Fibroblast of pulmonary artery (primary cell): ENCODE measurements at places on chromosomes 13 and 19.

DNA sequence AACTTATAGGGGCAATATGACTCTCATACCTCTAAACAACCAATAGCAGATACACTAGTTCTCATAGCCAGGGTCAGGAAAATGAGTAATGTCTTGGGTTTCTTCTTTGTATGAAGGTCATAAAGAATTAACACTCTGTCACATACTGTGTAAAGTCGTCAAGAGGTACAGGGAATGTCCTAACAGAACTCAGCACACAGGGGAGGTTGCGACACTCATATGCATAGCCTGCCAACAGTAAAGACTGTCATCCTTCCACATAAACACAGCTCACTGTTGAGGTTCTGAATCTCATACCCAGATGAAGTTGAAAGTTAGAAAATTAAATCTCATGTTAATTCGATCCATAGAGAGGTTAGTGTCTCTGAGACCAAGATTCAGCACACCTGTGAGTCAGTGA lies 34.2 kb upstream of the ZNF254 start:
- peak; percentile 42 for DNase-seq

DNA sequence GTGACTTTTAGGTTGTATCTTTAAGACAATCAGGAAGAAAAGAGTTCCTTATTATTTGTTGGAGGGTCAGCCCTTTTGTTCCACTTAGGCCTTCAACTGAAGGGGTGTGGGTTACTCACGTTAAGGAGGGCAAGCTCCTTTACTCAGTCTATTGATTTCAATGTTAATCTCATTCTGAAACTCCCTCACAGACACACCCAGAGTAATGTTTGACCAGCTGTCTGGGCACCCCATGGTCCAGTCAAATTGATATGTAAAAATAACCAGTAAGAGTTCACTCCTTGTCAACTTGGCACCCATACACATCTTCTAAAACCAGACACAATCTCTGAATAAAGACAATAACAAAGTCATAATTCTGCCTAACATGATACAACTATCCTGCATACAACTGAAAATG lies 292.9 kb downstream of the KLF5 start:
- DNase-seq: no peak

DNA sequence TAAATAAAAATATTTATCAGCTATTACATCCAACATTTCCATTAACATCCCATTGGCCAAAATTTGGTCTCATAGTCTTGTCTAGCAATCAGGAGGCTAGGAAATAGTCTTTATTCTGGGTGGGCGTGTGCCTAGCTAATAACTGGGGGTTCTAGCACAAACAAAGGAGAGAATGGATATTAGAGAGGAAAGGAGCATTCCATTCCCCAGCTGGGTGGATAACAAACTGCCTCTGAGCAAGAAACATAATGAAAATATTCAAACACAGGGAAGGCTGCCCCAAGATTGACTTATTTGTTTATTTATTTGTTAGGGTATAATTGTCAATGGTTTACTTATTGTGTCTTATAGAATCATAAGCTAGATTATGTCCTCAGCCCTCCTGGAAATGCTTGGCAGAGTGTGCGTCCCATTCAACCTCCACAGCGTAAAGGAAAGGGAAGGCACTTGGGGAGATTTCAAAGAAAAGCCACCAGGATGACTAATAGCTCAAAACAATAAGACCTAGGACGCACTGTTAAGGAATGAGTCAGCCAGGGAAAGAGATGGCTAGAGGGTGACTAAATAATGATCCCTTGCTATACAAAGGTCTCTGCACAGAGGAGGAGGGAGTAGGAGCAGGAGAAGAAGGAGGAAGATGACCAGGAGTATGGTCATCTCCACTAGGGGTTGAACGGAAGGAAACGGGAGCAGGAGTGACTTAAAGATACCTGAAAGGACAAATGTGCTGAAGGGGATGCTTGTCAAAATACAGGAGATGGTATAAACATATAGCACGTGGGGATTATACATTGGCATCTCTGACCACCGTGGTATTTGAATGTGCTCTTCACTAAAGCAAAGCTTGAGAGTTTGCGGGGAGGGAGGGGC lies 23.5 kb upstream of the USP12 start:
- DNase-seq: peak; percentile 95

GRCh38 chr13:112776971-112777370 lies 87.1 kb downstream of the ATP11A start:
- DNase-seq: no peak

DNA sequence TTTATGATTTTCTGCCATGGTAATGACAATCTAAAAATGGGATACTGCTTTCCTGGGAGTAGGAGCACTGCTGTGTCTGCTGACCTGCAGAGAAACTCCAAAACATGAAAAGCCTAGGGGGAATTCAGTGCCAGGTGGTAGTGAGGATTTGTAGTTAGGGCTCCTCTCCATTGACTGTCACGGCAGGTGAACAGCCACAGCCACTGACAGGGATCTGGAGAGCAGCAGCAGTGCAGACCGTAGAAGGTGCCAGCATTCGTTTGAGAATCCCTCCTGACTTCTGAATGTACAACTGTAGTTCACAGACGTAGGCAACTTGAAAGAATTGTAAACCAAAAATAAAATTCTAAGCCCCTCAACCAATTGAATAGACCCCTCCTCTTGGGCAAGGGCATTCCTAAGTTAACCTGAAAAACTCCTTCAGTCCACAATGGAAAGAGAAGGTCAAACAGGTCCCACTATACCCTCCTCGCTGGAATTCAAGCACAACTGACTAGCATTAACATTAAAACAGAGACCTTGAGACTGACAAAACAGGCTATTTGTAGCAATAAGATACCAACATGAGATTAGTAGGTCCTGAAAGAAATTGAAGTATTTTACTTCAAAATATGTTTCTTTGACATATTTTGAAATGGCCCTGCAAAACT lies 1328.8 kb downstream of the OLFM4 start:
- DNase-seq: no peak

- no peak for DNase-seq
Observed at GRCh38 chr13:39688278-39688677, 32.8 kb downstream of the COG6 start.

DNA sequence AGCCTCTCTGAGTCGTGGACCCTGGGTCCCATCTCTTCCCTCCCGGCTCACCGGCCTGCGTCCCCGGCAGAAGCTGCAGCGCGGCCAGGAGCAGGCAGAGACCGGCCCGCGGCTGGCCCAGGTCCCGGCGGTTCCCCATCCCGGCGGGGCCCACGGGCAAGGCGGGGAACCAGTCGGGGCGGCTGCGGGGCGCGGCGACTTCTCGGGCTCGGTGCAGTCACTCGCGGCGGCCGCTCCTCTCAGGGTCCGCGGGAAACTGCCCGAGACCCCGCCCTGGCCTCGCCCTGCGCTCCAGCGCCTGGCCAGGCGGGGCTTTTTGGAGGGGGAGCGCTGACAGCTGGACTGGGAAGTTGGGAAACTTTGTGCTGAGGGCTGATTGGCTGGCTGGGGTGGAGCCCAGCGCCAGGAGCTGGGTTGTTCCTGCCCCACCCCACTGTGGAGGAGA lies at the start of gene COL5A3:
Gene COL5A3, minus strand, starts transcription at position 258 of the 445 bp plus-strand sequence. Its CDS starts 119 bp downstream, at position 139.
- peak; percentile 60 for DNase-seq

DNA sequence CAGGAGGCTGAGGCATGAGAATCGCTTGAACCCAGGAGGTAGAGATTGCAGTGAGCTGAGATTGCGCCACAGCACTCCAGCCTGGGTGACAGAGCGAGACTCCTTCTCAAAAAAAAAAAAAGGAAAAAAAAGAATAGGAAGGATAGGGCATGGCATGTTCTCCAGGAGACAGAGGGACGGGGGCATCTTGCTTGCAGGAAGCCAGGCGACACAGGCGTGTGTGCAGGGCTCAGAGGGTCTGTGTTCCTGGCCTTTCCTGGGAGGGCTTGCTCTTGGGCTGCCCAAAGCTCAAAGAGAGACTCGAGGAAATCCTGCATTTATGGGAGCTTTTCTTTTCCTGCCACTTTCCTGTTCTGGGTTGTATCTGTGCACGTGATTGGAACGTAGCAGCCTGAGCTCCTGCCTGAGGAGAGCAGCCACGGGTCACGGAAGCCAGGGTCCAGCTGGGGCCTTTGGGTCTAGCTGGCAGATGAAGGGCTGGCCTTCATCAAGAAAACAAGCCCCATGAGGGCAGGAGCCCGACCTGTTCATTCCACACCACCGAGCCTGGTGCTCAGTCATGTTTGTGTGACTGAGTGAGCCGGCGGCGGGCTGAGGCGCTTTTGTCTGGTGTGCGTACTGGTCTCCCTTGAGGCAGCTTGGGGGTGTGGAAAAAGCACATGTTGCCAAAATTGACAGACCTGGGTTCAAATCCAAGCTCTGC lies 44.5 kb downstream of the CAPN12 start:
- DNase-seq: no peak

DNA sequence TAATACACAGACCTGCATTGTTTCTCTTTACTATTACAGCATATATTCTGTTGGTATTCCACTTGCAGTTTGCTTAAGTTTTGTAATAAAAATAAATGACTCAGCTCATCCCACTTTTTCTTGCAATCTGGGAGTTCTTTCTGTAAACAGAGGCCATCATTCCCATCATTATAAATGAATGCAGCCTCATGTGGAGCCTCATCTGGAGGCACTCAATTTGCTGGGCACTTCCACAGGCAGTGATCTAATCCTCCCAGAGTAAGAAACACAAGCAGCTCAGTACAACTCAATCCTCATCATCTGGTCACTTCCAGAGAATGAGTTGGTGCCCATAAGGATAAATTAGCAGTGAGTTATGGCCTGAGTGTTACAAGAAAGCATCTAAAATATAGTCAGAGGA lies 2801.9 kb downstream of the PCDH9 start:
- peak; percentile 3 for DNase-seq
